Muscle of leg (tissue), 16 donors: ENCODE measurements at places on chromosomes 4 and X. TPM values are rescaled to one million over a fixed set of nuclear protein-coding genes. Genes with fewer than 3 reads are reported as not detected.

Gene CBR4
- total RNA-seq: 18.8 TPM

Gene ZDHHC15
- 3.2 TPM for total RNA-seq

Gene USP17L20
- total RNA-seq: not detected

Gene SPANXA2
- total RNA-seq: not detected

Gene UBE2A
- total RNA-seq: 28.6 TPM

Gene XKRX
- 0.04 TPM for total RNA-seq

Gene TMEM31
- 0.18 TPM for total RNA-seq

Gene FHIP1A
- total RNA-seq: 11.0 TPM

Gene LRRC66
- 1.2 TPM for total RNA-seq

Gene KLB
- under 0.01 TPM for total RNA-seq

Gene RAB41
- total RNA-seq: not detected

Gene SYTL4
- total RNA-seq: 3.0 TPM

Gene MGST2
- total RNA-seq: 58.4 TPM

DNA sequence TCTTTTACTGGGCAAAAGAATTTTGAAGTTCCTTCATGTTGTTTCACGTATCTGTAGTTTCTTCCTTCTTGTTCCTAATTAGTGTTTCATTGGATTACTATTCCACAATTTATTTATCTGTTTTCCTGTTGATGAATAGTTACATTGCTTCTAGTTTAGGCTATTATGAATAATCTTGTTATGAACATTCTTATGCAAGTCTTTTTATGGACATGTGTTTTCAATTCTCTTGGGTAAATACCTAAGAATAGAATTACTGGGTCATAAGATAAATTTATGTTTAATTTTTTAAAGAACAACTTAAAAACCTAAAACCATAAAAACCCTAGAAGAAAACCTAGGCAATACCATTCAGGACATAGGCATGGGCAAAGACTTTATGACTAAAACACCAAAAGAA lies 70.9 kb upstream of the RXFP1 start:
- DNase-seq: no peak

GRCh38 chr4:53456178-53456577 lies 78.7 kb downstream of the FIP1L1 start:
- no peak for DNase-seq

GRCh38 chrX:97685753-97686152 lies 802.0 kb downstream of the RPA4 start:
- DNase-seq: peak; percentile 16

GRCh38 chr4:106775636-106776035 lies 260.5 kb downstream of the DKK2 start:
- DNase-seq: peak; percentile 25

GRCh38 chr4:11497212-11497806 lies 68.6 kb upstream of the HS3ST1 start:
- no peak for DNase-seq

DNA sequence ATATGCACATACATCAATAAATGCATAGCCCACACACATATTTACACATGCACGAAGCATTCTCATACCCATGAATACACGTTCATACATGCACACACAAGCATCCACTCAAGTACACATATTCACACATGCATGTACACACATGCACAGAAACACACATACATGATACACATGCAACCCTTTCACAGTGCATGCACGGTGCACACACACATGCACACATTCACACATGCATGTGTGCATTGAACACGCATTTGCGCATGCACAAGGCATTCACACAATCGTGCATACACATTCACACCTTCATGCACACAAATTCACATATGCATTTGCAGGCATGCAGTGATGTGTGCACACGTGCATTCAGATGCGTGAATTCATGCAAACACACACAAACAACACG lies 324.5 kb downstream of the DHRSX start:
- no peak for DNase-seq

GRCh38 chr4:20127626-20128025 lies 124.1 kb upstream of the SLIT2 start:
- DNase-seq: no peak

DNA sequence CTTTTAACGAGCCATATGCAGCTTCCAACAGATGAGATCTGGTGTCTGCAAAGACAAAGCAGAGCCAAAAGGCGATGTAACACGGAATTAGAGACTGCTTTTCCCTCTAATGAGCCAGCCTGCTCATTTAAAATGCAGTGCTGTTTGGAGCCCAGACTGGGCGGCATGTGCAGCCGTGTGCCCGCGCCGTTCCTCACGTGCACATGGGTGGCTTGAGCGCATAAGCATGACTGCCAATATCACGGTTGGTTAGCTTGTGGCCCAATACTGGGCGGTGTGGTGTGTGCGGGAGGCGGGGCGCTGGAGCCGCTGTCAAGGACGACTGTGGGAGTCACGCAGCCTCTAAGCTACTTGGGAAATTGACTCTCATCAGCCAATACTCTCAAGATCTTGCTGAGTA lies 87.0 kb upstream of the SCOC start:
- no peak for DNase-seq

DNA sequence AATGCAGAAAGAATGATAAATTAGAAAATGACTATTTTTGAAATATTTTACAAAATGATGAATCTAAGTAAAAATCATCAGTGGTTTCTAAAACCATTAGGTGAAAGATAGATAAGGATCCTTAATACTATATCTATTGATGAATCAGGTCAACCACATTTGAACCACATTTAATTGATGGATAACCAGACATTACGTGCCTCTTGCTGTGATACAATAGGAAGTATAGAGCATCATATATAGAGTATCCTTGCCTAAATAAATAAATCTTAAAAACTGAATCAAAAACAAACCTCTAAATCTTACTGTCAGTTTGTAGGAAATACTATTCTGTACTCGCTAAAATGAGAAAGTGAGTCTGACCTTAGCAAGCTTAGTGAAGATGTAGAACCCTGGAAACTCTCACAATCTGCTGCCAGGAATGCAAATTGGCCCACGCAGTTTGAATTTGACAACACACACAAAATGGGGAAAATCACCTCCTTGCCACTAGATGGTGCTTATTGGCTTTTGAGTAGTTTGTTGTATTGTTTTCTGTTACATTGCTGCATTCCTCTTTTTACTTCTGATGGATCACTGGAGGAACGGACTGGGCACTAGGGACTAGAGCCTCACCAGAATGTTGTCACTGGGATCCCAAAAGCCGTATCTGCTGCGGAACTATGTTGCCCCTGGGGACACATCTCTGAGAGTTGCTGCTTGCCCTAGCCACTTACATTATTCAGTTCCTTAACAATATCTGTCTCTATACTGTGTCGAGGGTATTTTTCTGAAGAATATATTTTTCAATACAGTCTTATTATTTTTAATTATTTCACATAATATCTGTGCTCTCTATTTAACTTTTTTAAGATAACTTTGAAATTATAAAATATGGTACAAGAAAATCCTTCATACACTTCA lies 25.4 kb upstream of the SLAIN2 start:
- DNase-seq: peak; percentile 72

- DNase-seq: no peak
Observed at GRCh38 chrX:21745756-21746155, 12.2 kb downstream of the SMPX start.

GRCh38 chr4:112370466-112370865 lies 73.3 kb downstream of the ALPK1 start:
- DNase-seq: peak; percentile 40

DNA sequence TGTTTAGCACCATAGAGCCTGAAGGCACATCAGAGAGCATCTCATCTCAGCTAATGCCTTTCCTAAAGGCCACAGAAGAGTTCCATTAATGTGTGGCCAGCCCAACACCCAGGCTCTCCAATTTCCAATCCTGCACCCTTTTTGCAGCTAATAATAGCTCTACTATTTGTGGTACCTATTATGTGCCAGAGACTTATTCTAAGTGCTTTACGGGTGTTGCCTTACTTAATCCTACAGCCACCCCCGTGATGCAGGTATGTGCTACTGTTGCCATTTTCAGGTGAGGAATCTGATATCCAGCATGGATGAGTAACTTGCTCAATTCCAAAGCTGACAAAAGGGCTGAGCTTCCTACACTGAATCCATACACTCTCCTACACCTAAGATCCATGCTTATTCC lies 217.6 kb upstream of the GALNT7 start:
- no peak for DNase-seq

GRCh38 chr4:188971125-188971524 lies 831.9 kb downstream of the TRIML1 start:
- DNase-seq: no peak

GRCh38 chr4:107893171-107894137 lies 37.9 kb upstream of the CYP2U1 start:
- DNase-seq: peak; percentile 28

DNA sequence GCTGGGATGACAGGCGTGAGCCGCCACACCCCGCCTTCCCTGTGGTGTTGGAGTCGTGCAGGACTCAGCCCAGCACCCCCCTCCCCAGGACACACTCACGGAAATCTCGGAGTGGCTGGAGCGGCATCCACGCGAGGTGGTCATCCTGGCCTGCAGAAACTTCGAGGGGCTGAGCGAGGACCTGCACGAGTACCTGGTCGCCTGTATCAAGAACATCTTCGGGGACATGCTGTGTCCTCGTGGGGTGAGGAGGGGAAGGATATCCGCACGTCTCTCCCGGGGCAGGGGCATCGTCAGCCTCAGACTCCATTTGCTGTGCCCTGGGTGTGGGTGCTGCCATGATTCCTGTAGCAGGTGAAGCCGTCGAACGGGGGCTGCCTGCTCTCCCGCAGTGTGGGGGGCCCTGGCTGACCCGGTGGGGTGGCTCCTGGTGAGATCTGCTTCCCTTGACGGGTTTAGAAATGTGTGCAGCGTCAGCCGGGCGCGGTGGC lies 10.3 kb downstream of the PLCXD1 start:
- no peak for DNase-seq

DNA sequence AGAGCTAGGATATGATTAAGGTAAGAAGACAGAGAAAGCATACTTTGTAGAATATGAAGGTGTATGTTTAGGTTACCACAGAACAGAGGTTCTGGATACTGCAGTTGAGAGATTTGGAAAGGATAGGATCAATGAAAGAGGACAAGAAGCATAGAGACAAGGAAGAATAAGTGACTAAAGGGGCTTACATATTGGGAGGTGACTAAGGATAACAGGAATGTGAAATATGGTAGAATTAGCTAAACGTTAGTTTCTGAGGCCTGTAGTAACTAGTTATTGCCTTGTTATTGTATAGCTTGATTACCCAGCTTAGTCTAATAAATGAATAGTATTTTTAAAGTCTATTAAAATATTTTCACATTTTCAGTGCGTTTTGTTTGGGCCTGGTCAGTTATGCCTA lies 38.2 kb downstream of the CENPI start:
- DNase-seq: no peak

- DNase-seq: no peak
Observed at GRCh38 chr4:8820178-8821102, 51.2 kb downstream of the HMX1 start.

DNA sequence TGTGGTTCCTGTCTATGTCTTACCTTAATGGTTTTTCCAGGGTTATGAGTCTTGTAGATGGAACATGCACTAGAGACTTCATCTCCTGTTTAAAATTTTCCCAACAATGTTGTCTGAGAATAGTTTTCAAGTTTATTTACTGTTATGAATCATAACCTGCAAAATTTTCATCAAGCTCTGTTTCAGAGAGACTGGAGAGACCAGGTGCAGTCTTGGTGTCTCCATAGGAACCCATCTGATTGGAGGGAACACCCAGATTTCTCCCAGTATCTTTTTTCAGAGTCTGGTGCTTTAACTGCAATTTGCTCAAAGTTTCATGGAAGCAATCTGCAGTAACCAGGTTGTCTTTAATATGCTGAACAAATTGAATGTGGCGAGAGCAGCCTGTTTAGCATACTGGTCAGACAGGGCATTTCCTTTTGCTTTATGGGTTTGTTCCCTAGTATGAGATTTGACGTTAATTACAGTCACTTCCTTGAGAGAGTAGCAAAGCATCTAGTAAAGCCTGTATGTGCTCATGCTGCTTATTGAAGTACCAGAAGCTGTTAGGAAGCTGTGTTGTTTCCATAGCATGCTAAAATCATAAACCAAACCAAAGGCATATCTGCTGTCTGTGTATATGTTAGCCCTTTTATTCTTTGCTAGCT lies 18.8 kb upstream of the VSIG1 start:
- no peak for DNase-seq

DNA sequence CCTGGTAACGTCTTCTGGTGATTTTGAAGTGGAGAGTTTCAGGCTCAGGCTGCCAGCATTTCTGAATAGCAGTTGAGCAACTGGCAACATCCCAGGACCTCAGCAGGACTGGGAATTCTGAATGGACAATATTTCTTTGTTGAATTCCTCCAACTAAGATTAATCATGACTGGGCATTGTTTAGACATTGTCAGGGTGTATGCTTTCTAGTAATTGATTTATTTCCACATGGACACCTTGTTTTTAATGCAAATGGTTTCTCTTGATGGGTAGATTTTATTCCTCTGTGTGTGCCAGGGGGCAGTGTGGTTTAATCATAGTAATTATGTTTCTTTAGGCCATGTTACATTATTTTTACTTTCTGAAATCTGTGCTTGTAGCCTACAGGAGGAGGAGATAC lies 1004.7 kb upstream of the LCORL start:
- DNase-seq: peak; percentile 46

- no peak for DNase-seq
Observed at GRCh38 chrX:153648358-153649177, 1.6 kb downstream of the DUSP9 start.

- no peak for DNase-seq
Observed at GRCh38 chr4:166518315-166518714, 645.3 kb downstream of the TLL1 start.

- DNase-seq: peak; percentile 12
Observed at GRCh38 chr4:181911420-181911819, 331.8 kb upstream of the TENM3 start.

GRCh38 chrX:38871129-38872029 lies 70.1 kb downstream of the MID1IP1 start:
- DNase-seq: no peak

GRCh38 chr4:95087657-95088455 lies 330.1 kb downstream of the BMPR1B start:
- DNase-seq: no peak

DNA sequence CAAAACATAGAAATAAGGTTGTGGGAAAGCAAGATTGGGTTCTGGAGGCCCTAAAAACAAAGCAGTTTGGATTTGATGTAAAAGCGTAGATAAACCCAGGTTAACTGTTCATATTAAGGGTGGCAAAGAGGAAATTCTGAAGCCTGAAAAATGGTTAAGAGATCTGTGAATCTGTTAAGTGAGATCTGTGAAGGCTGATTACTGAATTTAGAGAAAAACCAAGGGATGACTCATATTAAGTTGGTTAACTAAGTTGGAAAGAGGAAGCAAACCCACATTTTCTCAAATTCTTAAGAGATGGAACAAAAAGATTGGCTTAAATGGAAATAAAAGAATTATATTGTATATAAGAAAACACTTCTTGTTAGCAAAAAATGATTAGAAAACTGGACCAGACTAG lies 22.8 kb downstream of the GPAT3 start:
- DNase-seq: no peak

- DNase-seq: no peak
Observed at GRCh38 chr4:1990348-1990645, 18.5 kb downstream of the NELFA start.

GRCh38 chr4:81723927-81724587 lies 252.3 kb upstream of the RASGEF1B start:
- DNase-seq: peak; percentile 55

GRCh38 chrX:49915361-49916222 lies 6.8 kb upstream of the CLCN5 start:
- peak; percentile 75 for DNase-seq
